Smooth muscle cell of the brain vasculature (primary cell): ENCODE measurements at places on chromosomes 12 and 14.
A peak's percentile ranks its signal among the peaks of the same experiment; 100 is the strongest.

- no peak for DNase-seq
Observed at GRCh38 chr14:44149597-44149996, 357.5 kb downstream of the FSCB start.

GRCh38 chr12:116320791-116321217 lies 43.3 kb upstream of the MED13L start:
- DNase-seq: no peak

DNA sequence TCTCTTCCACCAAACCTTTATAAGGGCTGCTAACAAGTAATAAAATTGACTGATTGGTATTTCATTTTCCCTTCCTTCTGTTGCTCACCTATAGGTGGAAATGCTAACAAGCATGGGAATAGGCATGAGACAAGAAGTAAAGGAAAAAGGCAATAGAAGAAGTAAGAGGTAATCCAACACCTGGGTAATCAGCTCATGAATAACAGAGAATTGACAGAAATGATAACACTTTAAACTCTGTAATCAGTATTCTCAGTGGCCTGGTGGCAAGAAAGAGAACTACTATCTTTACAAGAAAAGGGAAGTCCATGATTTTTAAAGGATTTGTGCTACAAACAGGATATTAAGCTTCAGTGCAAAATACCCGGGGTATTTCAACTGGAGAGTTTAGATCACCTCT lies 737.8 kb downstream of the RERGL start:
- DNase-seq: no peak

DNA sequence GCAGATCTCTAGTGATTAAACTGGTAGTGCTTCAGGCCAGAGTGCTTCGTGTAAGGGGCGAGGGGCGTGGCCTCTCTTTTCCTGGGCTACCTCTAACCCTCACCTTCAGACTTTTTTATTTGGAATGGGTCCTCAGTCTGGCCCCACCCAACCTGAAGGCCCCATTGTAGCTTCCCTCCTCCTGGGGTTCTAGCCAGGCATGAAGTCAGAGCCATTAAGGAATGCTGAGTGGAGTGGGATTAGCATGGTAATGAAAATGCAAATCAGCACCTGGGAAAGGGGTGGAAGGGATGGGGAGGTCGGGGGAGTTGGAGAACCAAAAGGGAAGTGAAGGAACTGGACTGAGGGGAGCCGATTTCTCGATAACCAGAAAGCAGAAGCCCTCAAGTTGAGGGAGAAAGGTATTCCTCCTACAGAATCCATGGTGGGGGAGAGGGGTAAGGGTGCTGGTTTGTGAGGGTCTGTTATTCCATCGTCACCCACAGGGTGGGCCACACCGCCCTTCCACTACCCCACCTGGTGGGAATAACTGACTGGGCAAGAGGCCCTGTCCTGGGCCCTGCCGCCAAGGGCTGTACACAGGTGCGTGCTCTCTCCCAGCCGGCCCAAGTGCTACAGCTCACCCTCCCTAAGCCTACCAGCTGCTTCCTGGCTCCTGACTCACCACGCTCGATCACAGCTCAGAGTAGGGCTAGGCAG lies 14.1 kb downstream of the ZFHX2 start:
- DNase-seq: no peak

GRCh38 chr14:63632932-63633514 lies 8.6 kb downstream of the WDR89 start:
- peak; percentile 3 for DNase-seq

DNA sequence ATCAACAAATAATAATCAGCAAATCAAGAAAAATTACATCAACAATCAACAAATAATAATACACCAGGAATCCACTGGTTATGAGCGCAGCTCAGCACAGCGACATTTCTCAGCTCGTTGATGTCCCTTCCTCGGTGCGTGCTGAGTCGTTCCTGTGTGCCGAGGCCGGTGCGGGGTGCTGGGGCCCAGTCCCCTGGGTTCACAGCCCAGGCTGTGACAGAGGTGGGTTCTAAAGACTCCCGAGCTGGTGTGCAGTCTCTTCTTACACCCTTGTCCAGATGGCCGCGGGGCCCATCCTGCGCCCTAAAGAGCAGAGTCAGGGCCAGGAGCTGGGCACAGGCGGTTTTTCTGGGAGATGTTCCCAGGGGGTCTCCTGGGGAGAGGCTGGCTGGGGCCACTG lies 26.9 kb upstream of the TRAF3 start:
- no peak for DNase-seq

DNA sequence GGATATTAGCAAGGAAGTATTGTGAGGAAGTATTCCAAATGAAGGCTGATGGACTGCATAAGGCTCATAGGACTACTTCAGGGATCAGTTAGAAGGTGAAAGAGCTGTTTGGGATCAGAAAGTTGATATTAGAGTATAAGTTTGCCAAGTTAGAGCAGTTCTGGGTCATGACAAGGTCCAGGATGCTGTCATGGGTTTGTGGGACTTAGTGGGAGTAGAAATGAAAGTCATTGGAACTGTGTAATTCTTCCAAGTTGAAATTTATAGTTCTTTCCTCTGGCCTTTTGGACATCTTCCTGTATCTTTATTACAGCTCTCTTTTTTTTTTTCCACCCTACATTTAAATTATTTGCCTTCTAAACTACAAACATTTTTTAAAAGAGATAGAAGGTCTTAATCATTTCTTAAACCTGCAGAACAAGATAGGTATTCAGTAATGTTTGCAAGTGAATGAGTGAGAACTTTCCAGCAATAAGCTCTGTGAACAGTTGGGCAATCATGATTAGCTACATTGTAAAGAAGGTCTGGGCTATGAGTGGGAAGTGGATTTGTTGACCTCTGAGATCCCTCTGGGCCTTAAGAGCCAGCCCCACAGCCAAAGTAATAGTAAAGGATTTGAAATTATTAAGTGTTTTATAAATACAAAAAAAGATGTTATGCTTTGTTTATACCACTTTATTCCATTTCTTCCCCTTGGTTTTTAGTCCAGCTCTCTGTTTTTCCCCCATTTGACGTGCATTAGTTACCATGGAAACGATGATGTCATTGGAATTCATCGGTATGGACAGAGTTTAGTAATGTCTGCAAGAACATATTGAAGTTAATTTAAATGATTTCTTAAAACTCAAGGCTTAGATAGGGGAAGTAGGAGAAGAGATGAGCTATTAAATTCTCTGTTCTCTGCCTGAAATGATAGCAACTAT lies 247.9 kb upstream of the ARHGAP5 start:
- DNase-seq: no peak

DNA sequence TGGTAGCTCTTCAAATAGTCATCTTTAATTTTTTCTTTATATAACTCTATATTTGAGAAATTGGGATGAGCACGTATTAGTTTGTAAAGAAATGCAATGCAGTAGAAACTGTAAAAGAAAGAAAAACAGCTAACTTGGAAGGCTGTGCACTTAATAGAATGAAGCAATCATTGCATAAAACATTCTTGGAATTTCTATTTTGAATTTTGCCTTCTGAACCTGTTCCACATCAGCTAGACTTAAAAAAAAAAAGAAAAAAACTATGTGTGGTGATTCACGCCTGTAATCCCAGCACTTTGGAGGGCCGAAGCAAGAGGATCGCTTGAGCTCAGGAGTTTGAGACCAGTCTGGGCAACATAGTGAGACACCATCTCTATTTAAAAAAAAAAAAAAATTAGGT lies 29.4 kb downstream of the SCN8A start:
- DNase-seq: no peak

- no peak for DNase-seq
Observed at GRCh38 chr14:104460791-104461651, 118.5 kb upstream of the C14orf180 start.

GRCh38 chr12:116896411-116896924 lies 14.3 kb upstream of the FBXW8 start:
- no peak for DNase-seq

GRCh38 chr12:21169878-21170472 lies 39.0 kb downstream of the SLCO1B1 start:
- DNase-seq: peak; percentile 26

GRCh38 chr14:64053694-64054669 lies 201.2 kb downstream of the SYNE2 start:
- DNase-seq: no peak

DNA sequence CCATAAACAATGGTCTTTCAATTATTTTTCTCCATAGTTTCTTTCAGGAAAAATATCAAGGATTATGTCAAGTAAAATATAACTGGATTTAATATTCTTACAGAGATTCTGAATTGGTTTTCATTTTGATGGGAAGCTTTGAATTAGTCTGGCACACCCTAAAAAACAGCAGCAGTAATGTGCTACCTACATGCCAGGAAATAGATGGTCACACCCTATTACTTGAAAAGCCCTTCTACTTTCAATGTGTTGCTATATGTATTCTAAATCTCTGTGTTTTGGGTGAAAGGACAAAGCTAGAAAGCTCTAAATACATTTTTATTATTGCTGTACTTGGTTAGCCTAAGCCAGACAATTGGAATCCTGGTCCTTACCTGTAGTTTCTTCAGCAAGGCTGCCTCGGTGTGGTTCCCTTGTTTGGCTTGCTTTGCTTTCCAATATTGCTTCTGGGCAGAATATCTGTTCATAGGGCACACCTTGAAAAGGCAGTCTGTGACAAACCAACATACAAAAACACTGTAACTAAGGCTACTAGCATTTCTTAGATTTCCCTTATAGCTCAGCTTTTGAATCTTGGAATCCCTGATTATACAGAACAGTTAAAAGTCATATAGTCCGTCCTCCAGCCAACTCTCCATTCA lies 107.6 kb downstream of the ITPR2 start:
- DNase-seq: no peak

DNA sequence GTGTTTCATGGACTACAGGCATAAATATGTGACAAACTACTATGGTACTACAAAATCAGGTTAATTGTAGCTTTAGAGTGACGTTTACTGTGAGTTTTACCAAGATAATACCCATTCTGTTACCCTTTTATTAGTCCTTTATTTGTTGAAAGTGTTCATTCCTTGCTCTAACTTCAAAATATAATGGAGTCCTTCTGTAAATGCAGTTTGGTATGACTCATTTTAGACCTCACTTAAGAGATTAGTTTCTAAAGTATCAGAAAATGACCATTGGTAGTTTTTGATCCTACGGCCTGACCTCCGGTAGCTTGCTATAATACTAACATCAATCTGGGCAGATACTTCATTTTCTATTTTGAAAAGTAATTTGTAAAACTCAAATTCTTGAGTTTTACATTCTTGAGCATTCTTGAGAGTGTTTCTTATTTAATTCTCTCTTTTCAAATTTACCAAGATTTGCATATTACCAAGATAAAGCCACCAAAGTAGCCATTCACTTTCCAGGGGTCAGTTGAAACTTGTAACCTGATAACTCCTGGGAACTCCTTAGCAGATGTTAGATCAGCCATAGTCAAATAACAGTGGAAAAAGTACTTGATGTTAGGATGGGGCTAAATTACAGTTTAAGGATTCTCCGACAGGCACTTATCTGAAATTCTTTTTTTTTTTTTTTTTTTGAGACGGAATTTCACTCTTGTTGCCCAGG lies 4.2 kb downstream of the HSPA2 start:
- DNase-seq: no peak

DNA sequence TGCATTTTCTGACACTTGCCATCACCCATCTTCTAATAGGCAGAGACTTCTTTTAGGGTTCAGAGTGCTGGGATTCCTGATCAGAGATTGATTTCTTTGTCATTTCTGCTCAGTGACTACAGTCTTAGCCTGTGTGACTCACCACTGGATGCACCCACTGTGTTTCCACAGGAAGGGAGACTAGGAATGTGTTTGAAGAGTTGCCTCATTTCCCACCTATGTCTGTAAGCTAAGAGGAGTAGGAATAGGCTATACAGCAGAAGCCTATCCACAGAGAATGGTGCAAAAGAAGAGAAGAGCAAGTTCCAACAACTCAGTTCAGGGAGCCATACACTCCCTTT lies 60.2 kb upstream of the ACTN1 start:
- DNase-seq: no peak

- DNase-seq: no peak
Observed at GRCh38 chr12:50536831-50537537, 32.2 kb downstream of the DIP2B start.

- DNase-seq: no peak
Observed at GRCh38 chr14:79064214-79064613, 894.0 kb downstream of the NRXN3 start.

DNA sequence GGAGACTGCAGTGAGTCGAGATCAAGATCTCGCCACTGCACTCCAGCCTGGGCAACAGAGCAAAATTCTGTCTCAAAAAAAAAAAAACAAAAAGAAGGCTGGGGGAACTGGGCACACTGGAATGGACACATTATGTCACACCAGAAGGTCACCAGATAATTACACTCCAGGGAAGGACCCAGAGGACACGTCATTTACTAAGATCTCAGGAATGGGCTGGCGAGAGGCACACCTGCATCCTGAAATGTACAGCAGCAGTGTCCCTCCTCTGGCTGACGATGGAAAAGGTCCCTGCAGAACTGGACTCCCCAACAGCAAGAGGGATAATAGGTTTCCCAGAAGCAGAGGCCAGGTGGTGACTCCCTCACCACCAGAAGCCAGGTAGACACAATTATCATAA lies 243.5 kb downstream of the BCL11B start:
- no peak for DNase-seq

GRCh38 chr12:43347026-43347425 lies 205.0 kb downstream of the ADAMTS20 start:
- no peak for DNase-seq

- DNase-seq: no peak
Observed at GRCh38 chr14:94671870-94672444, 59.8 kb downstream of the SERPINA3 start.

DNA sequence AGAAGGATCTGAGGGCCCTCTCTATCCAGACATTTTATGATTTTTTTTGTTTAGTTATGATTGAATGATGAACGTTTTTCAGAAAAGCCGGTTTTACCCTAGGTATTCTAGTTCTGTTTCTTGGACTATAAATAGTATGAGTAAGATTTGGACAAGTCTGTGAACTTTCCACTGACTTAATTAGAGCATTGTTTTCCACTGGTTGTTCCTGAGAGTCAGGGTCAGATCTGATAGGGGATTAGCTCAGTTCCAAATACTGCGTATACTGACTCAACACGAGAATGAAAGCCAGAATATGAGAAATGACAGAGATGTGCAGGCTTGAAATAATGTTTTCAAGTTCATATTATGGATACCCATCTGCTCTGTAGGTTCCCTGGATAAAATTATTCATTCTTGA lies 361.6 kb downstream of the AEBP2 start:
- DNase-seq: no peak

DNA sequence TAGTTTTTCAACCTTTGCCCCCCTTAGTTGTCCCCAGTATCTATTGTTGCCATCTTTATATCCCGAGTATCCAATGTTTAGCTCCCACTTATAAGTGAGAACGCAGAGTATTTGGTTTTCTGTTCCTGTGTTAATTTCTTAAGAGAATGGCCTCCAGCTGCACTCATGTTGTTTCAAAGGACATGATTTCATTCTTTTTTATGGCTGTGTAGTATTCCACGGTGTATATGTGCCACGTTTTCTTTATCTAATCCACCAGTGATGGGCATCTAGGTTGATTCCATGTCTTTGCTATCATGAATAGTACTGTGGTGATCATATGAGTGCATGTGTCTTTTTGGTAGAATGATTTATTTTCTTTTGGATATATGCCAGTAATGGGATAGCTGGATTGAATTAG lies 72.0 kb downstream of the GCH1 start:
- no peak for DNase-seq

- DNase-seq: no peak
Observed at GRCh38 chr12:13277293-13277692, 80.8 kb downstream of the EMP1 start.

GRCh38 chr12:46402941-46403718 lies 30.6 kb upstream of the SLC38A2 start:
- no peak for DNase-seq
